ENCODE measurements at places on chromosomes 4 and X.
A peak's percentile ranks its signal among the peaks of the same experiment; 100 is the strongest.

DNA sequence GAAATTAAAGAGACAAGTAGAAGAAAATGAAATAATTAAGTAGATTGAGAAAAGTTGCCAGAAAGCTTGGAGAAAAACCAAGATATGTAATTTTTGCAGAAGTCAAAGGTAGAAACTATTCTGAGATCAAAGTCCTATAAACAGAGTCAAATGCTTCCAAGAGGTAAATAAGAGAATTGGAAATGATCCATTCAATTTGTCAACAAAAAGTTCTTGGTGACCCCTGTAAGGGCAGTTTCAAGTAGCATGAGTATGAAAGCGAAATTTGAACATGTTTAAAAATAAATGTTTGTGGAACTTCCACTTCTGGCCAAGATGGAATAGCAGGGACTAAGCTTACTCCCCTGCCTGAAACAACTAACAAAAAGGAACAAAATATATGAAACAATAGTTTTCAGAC is 562.0 kb downstream of the SMARCA1 start:
- no peak for DNase-seq

- DNase-seq, result no peak
Observed at GRCh38 chr4:174418640-174419212, 103.6 kb downstream of the HPGD start.

- no peak for DNase-seq
Observed at GRCh38 chrX:70436343-70436742, 8.3 kb upstream of the DLG3 start.

- no peak for DNase-seq
Observed at GRCh38 chr4:4423706-4424498, 37.0 kb downstream of the NSG1 start.

DNA sequence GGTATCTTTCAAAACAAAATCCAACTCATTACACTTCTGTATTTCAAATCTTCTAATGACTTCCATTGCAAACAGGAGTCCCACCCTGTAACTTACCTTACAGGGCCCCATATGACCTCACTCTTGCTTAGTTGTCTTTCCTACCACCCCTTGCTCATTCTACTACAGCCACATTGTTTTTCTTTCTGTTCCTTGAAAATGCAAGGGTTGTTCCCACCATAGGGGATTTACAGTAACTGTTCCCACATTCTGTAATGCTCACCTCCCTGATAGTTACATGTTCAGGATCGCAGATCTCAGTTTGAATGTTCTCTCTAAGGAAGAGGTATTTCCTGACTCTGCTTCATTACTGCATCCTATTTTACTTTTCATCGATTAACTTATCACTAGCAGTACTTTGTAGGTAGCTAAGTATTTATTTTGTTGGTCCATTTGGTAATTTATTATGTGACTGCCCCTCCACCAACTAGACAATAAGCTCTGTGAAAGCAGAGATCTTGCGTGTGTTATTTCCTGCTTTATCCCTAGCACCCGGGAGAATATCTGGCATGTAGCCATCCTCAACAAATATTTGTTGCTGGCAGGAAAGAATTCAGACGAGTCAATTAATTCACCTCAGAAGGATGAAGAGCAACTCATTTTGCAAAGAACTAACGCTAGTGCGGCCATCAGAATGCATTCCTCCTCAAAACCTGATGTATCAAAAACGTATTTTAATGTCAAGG is 21.4 kb downstream of the MAOB start:
- DNase-seq, result no peak

GRCh38 chrX:13994104-13994503 is 35.6 kb downstream of the GEMIN8 start:
- DNase-seq, result no peak

- DNase-seq, result no peak
Observed at GRCh38 chrX:22395372-22395771, 122.7 kb downstream of the CBLL2 start.

DNA sequence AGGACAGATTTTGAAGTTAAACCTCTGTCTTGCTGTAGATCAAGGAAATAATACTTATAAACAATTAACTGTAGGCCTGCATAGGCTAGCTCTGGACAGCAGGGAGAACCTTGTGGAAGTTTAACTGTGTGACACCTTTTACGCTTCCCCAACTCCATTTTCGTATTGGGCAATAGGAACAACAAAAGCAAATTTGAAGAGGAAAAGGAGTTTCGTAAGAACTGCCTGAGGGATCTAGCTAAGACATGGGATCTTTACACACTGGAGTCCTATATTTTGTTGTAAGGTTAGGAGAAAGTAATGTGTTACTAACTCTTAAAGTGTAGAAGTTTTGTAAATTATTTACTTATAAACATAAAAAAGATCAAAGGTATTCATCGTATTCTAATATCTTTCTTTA is 324.9 kb upstream of the CASK start:
- DNase-seq, result no peak

GRCh38 chr4:108834166-108834834 is 71.4 kb upstream of the ETNPPL start:
- DNase-seq, result peak; percentile 54

- no peak for DNase-seq
Observed at GRCh38 chr4:75698963-75699228, 25.5 kb upstream of the USO1 start.

- DNase-seq, result no peak
Observed at GRCh38 chr4:159435561-159436023, 332.7 kb downstream of the RAPGEF2 start.

Measured in HFF-Myc (cell line).